ENCODE measurements at places on chromosomes 12 and 14.
A peak's percentile ranks its signal among the peaks of the same experiment; 100 is the strongest.

DNA sequence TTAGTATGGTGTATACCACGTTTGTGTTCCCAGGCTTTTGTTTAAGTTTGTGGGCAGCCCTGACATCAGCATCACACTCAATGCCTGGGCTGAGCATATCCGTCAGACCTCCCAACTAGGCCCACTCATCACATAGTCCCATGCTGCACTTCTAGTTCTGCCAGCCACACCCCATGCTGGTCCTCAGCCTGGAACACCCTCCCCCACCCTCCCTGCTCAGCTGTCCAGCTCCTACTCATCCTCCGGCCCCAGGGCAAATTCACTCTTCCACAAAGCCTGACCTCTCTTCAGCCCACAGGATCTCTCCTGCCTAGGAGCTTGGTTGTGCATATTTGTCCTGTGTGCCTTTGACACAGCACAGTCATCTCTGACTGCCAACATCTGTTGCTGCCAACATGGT, 3.9 kb upstream of the ENDOU start:
- no peak for DNase-seq

GRCh38 chr12:47736216-47736615, 10.9 kb upstream of the ENDOU start:
- no peak for DNase-seq

DNA sequence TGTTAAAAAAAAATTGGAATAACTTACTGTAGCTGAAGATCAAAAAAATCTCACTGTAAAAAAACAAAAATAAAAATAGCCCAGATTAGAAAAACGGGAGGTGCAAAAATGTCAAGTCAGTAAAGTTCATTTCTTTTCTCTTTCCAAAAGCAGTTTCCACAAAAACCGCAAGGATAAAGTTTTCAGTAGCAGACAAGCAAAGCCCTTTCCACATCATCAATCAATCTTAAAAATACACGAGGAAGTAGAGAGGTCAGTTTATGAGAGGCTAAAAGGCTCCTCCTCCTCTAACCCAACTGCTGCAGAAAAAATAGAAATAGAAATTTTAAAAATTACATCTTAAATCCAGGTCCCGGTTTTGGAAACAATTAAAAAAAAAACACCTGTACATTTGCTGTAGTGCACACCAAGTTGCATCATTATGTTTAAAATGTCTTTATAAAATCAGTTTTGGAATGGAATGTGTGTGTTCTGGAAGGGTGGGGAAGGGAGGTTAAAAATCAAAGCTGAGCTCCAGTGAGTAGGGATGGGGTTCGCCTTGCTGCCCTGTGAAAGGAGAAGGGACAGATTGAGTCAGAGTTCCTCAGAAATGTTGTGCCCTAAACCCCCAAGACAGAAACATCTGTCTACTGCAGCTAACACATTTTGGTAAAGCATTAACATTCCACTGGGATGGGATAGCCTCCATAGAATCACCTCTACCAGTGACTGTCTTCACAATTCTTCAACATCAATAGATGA, 5.8 kb downstream of the HNRNPC start:
- DNase-seq = no peak

- DNase-seq = no peak
These were observed 334.0 kb upstream of the PRICKLE1 start for GRCh38 chr12:42923583-42923982.

- peak; percentile 78 for DNase-seq
These were observed 1.9 kb upstream of the DYNC1H1 start for GRCh38 chr14:101962503-101962874.

- no peak for DNase-seq
These were observed 844 bp downstream of the GLTP start for GRCh38 chr12:109879351-109880042.

GRCh38 chr12:76303365-76303764, 44.9 kb downstream of the BBS10 start:
- DNase-seq = no peak

- DNase-seq = no peak
These were observed 86.0 kb upstream of the SLC38A2 start for GRCh38 chr12:46458500-46459102.

DNA sequence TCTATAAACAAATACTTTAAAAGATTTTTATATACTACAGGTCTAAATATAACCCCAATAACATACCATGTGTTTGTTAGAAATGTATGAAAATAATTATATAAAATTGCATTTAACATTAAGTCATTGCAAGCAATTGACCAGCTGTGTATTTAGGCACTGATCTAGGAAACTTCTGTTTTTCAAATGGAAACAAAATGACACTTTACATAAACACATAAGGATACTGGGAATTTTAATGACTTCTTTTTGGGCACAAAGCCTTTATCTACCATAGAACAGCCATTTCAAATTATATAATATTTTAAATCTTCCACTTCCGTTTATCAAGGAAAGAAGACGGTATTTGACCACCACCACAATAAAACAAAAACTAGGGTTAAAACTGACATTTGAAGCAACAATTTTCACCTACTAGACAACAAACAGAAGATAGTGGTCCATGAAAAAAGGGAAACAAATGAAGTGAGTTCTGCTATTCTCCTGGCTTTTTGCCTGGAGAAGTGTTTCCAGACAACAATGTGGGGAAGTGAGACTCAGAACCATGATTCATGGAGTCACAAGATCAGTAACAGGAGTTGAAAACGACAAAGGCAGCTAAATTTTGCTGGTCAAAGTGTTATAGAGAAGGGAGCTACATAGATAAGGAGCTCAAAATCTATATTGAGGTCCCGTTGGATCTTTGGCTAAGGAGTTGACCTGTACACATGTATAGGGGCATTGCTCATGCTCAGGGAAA, 475.1 kb downstream of the TRHDE start:
- DNase-seq = no peak

- DNase-seq = no peak
These were observed 1.1 kb upstream of the KLHDC2 start for GRCh38 chr14:49766839-49767238.

- no peak for DNase-seq
These were observed 8.1 kb upstream of the TMED10 start for GRCh38 chr14:75184492-75184891.

DNA sequence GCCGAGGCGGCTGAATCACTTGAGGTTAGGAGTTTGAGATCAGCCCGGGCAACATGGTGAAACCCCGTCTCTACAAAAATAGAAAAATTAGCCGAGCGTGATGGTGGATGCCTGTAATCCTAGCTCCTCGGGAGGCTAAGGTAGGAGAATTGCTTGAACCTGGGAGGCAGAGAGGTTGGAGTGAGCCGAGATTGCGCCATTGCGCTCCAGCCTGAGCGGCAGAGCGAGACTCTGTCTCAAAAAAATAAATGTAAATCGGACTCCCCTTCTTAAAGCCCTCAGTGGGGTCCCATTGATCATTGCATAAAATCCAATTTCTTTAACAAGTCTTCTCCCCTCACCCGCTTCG, 908 bp downstream of the TDP1 start:
- DNase-seq = no peak

DNA sequence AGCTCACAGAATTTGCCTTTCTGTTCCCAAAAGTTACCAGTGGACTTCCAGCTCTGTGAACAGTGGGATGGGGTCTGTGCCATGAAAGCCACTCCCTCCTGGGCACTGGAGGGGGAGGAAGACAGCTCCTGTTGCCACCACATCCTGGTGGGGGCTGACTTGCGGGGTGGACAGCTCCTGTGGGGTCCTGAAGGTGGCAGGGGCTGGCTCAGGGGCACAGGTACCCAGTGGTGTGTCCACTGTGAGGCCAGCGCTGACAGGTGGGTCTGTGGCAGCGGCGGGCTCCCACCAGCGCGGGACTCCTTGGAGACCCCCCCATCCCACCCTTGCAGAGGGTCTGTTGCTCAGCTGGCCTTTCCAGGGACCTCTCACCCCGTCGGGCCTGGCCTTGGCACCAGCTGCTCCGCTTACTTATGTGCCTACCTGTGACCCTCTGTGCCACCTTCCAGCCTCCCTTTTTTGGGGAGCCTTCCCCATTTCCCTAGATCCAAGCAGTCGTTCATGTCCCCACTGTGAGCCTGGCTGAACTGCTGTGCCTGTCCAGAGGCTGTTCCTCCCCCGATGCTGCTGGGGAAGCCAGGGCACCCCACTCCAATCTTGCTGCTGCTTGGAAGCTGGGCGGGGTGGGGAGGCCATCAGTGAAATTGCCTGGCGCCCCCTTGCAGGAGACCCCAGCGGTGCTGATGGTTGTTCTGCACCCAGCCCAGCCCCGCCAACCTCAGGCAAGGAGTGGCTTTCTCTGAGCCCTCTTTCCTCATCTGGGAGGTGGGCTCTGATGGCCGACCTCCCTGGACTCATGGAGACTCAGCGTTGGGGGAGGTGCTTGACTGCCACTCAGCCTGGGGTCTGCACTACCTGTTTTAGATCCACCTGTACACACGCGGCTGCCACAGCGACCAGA, 2.2 kb downstream of the TEDC1 start:
- DNase-seq = no peak

- no peak for DNase-seq
These were observed 4.4 kb downstream of the AMHR2 start for GRCh38 chr12:53427905-53428594.

DNA sequence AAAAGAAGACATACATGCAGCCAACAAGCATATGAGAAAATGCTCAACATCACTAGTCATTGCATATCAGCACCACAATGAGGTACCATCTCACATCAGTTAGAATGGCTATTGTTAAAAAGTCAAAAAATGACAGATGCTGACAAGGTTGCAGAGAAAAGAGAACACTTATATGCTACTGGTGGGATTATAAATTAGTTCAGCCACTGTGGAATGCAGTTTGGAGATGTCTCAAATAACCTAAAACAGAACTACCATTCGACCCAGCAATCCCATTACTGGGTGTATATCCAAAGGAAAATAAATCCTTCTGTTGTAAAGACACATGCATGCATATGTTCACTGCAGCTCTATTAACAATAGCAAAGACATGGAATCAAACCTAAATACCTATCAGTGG, 238.4 kb downstream of the KCNC2 start:
- DNase-seq = no peak

- no peak for DNase-seq
These were observed 441.7 kb downstream of the RAD51B start for GRCh38 chr14:68261092-68261842.

DNA sequence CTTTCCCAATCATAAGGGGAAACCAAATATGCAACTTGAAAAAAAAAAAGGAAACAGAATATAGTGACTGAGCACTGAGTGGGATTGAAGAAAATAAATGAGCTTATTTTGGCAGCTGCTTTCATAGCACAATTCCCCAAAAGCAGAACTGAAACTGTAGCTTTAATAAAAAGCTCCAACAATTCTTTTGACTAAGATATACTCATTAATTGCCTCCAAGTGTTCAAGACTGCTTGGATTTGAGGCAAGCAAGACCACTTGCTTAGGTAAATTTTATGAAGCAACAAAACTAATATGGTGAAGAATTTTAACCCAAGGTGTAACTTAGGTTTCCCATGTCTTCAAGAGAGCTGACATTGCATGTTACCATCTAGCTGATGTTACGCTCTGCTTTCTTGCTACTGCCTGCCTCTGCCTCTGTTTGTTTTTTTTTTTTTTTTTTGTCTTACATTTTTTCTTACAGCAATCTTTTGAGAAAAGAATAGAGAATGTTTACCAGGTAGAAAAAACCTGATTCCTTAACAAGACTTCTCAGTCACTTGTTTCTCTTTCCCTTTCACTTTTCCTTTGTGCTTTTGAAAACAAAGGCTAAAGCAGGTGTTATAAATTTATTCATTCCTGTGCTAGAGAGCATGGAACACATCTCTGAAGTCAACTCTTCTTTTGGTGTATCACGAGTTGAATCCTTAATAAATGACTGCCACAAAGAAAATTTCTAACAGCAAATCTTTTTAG, 134.4 kb downstream of the BCAT1 start:
- DNase-seq = no peak

- DNase-seq = no peak
These were observed 286.5 kb upstream of the RTL1 start for GRCh38 chr14:101189962-101190560.

DNA sequence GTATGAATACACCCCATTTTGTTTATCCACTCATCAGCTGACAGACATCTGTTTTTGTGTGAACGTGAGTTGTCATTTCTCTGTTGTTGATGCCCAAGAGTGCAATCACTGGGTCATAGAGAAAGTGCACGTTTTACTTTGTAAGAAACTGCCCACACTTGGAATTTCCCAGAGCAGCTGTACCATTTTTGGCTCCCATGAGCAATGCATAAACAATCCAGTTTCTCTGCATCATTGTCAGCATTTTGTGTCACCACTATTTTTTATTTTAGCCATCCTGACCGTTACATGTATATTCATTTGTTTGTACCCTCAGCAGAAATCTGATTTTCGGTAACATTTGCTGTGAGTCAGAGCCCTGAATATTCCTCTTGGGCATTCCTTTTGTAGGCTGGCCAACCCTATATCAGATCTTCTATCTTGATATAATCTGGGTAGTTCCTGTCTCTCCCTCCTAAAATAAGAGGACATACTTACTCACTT, 62.7 kb downstream of the RBM19 start:
- no peak for DNase-seq

- DNase-seq = no peak
These were observed 117.8 kb downstream of the BTG1 start for GRCh38 chr12:92027701-92028440.

DNA sequence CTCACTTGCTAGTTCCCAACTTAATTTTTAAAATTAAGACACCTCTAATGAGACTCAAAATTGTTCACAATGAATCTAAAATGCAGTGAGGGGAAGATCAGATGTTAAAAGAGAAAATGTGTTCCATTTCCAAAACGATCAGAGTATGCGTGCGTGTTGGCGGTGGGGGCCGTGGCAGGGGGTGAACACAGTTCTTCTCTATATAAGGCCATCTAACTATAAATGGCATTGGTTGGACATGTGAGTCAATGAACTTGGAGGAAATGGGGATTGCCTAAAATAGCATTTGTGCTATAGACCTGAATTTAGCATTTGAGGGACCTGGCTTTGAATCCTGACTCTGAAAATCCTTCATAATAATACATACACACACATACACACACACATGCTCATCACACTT, 149.4 kb downstream of the FOXN3 start:
- no peak for DNase-seq

DNA sequence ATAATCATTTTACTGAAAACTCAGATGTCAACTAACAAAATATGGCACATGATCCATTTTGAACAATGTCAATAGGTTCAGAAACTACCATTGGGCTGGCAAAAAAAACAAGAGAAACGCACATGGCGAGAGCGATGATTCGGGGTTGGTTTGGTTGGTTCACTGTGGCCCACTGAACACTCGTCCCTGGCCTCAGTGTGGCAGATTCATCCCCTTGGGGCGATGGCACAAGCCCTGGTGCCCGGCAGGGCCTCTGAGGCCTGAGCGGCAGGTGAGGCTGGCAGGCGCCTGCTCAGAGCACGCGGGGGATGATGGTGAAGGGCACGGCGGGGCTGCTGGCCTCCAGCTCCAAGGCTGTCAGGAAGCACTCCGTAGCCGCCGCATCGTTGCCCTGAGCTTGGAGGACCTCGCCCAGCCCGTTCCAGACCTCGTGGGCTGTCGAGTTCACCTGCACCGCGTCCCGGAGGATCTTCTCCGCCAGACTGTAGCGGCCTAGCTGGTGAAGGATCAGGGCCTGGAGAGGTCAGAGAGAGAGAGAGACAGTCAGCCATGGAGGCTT, 144.3 kb downstream of the CALM1 start:
- no peak for DNase-seq

GRCh38 chr12:47837190-47838171, 17.8 kb upstream of the HDAC7 start:
- DNase-seq = peak; percentile 67
